ENCODE measurements at places on chromosomes 1 and 21. TPM values are rescaled to one million over a fixed set of nuclear protein-coding genes. Genes with fewer than 3 reads are reported as not detected.
A peak's percentile ranks its signal among the peaks of the same experiment; 100 is the strongest.

The ZNF695 gene
- total RNA-seq: 0.82 TPM

The TMEM61 gene
- not detected for total RNA-seq

The SYCP1 gene
- not detected for total RNA-seq

The CSMD2 gene
- not detected for total RNA-seq

The OR2T6 gene
- not detected for total RNA-seq

The FHAD1 gene
- not detected for total RNA-seq

The AADACL3 gene
- total RNA-seq: not detected

The PAQR7 gene
- total RNA-seq: 5.0 TPM

DNA sequence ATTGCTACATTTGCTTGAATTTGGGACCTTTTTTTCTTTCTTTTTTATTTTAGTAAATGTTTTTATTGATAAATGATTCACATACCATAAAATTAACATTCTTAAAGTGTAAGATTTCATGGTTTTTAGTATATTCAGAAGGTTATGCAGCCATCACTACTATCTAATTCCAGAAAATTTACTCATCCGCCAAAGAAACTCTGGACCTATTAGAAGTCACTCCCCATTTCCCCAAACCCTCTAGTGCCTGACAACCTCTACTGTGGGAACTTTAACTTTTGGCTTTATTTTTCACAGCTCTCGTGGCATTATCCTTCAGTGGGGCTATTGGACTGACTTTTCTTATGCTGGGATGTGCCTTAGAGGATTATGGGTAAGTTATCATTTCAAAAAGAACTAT, 4.5 kb downstream of the LEPR start:
- H3K36me3 ChIP-seq: peaks cover 35% of the 10 kb centered on the region
- peaks cover 15% of the 10 kb centered on the region for H3K4me1 ChIP-seq
- no peaks in the 10 kb centered on the region for H3K27me3 ChIP-seq
- no peak overlapping the region for H3K4me3 ChIP-seq
- DNase-seq: no peak
- H3K27ac ChIP-seq: no peak overlapping the region

- no peak for DNase-seq
- peaks cover 30% of the 10 kb centered on the region for H3K27me3 ChIP-seq
- no peak overlapping the region for H3K27ac ChIP-seq
These were observed 33.0 kb upstream of the SIPA1L2 start for GRCh38 chr1:232662910-232663309.

GRCh38 chr1:153583976-153584375, 18.3 kb upstream of the S100A2 start:
- no peak overlapping the region for H3K4me3 ChIP-seq
- no peaks in the 10 kb centered on the region for H3K36me3 ChIP-seq
- H3K4me1 ChIP-seq: no peaks in the 10 kb centered on the region
- DNase-seq: no peak
- H3K27ac ChIP-seq: no peak overlapping the region

- H3K27me3 ChIP-seq: peaks cover 23% of the 10 kb centered on the region
- no peak for DNase-seq
- H3K4me3 ChIP-seq: no peak overlapping the region
- no peaks in the 10 kb centered on the region for H3K36me3 ChIP-seq
- peaks cover 14% of the 10 kb centered on the region for H3K4me1 ChIP-seq
These were observed 128.1 kb upstream of the ZNF648 start for GRCh38 chr1:182189535-182190066.

DNA sequence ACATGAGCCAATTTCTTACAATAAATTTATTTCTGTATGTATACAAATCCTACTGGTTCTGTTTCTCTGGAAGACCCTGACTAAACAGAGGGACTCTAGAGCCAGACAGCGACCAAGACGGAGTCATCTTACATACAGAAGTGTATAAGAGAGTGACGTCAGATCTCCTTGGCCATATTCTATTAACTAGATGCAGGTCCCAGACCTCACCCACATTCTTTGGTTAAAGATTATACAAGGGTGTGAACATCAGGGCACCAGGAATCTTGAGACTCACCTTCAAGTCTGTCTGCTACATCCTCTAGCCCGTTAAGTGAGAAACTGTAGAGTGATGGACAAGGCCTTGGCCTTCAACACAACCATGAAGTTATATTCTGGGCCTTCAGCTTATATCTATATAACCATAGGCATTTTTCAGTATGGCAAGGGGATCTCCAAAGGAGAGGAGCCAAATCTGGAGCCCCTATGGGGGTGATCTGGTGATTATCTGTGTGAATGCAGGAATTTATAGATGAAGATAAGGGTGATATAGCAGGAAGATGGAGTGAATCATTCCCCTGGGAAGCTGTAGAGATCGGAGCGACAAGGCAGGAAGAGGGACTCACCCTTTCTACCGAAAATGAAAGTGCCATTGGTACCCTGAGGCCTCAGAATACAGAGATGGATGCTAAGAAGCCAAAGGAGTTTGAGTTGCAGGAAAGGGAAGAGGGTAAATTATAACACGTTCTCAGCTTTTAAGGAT, 83.9 kb downstream of the ADAMTS1 start:
- DNase-seq: no peak
- no peaks in the 10 kb centered on the region for H3K27me3 ChIP-seq
- no peak overlapping the region for H3K4me3 ChIP-seq
- no peaks in the 10 kb centered on the region for H3K4me1 ChIP-seq
- no peak overlapping the region for H3K27ac ChIP-seq
- H3K36me3 ChIP-seq: no peaks in the 10 kb centered on the region

DNA sequence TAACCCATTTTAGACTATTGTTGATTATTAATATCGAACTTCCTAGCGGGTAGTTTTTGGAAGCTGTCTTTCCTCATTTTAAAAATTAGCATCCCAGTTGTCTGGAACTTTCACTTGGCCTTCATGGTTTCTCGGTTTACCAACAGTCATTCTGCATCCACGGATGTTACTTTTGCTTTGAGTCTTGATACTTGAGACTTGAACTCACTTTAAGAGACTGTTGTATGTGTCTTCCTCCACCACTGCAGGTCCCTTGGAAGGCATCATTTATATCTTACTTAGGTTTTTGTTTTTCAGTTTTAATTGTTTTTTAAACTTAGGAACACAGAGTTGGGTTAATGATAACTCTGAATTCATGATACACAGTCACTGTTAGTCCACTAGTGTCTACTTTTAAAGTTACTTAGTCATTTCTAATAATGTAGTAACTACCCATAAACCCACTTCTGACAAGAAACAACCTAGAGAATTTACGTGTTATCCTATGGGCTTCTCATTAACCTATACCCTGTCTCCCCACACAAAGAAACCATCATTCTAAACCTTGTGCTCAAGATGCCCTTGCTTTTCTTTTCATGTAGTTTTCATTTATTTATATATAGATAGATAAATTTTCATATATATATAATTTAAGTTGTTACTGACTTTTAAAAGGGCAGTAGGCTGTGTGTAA, 152.6 kb downstream of the ZP4 start:
- no peaks in the 10 kb centered on the region for H3K27me3 ChIP-seq
- DNase-seq: no peak
- H3K4me1 ChIP-seq: peaks cover 11% of the 10 kb centered on the region
- H3K27ac ChIP-seq: no peak overlapping the region
- H3K4me3 ChIP-seq: no peak overlapping the region
- no peaks in the 10 kb centered on the region for H3K36me3 ChIP-seq

GRCh38 chr1:7378346-7379130, 392.6 kb upstream of the VAMP3 start:
- DNase-seq: peak; percentile 29
- H3K27ac ChIP-seq: no peak overlapping the region
- peaks cover 8% of the 10 kb centered on the region for H3K27me3 ChIP-seq
- H3K36me3 ChIP-seq: no peaks in the 10 kb centered on the region
- H3K4me1 ChIP-seq: no peaks in the 10 kb centered on the region

DNA sequence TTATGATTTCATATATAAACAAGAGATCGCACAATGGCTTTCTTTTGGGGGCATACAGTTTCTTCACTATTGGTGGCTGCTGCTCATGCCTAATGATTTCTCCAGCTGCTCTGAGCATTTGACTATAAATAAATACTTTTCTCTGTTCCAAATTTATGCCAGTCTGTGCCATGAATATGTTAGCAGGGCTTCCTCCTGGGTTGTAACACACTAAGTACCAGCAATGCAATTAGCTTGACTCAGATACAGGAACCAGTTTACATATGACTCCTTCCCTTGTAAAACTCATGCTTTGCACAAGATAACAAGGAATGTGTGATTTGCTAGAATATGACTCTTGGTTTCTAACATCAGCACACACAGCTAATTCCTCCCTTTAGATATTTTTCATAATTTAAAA, 1629.7 kb downstream of the NCAM2 start:
- no peaks in the 10 kb centered on the region for H3K4me1 ChIP-seq
- H3K27ac ChIP-seq: no peak overlapping the region
- DNase-seq: no peak
- H3K4me3 ChIP-seq: no peak overlapping the region
- H3K36me3 ChIP-seq: no peaks in the 10 kb centered on the region
- no peaks in the 10 kb centered on the region for H3K27me3 ChIP-seq

DNA sequence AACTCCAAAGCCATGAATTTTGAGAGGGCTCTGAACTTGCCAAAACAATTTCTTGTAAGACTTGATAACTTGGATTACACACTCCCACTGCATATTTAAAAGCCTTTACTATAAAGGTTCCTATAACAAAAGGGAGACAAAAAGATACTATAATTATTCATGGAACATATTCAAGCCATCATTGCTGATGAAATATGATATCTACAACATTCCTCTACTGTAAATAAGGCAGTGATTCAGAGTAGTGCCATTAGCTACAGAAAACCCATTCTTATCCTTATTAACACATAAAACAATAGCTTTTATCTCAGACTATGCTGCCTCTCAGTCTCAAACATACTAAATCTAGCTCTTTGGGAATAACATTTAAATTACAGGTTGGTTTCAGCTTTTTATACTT, 675.5 kb upstream of the CXADR start:
- no peak overlapping the region for H3K27ac ChIP-seq
- no peaks in the 10 kb centered on the region for H3K4me1 ChIP-seq
- H3K36me3 ChIP-seq: no peaks in the 10 kb centered on the region
- no peaks in the 10 kb centered on the region for H3K27me3 ChIP-seq

GRCh38 chr1:2300851-2301606, 72.9 kb downstream of the SKI start:
- peak; percentile 94 for DNase-seq
- H3K36me3 ChIP-seq: peaks cover 9% of the 10 kb centered on the region
- peak overlapping the region; percentile 97 for H3K27ac ChIP-seq
- no peaks in the 10 kb centered on the region for H3K27me3 ChIP-seq
- peak overlapping the region; percentile 74 for H3K4me3 ChIP-seq
- H3K4me1 ChIP-seq: peaks cover 41% of the 10 kb centered on the region

GRCh38 chr1:99326215-99326949, 62.1 kb downstream of the PLPPR4 start:
- no peaks in the 10 kb centered on the region for H3K36me3 ChIP-seq
- no peak overlapping the region for H3K4me3 ChIP-seq
- no peaks in the 10 kb centered on the region for H3K4me1 ChIP-seq
- H3K27me3 ChIP-seq: no peaks in the 10 kb centered on the region

DNA sequence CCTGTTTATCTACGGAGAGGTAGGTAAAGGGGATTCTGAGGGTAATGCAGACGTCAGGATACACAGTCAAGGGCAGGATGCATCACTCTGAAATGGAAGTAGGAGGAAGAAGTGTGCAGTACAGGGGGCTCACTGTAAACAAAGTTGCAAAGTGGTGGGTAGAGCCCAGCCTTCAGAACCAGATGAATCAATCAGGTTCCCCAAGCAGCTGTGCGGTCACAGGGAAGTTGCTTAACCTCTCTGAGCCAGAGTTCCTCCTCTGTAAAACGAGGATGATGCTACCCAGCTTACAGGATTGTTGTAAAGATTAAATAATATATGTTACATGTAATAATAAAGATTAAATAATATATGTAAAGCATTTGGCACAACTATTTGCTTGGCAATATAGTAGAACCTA, 13.5 kb upstream of the MYOM3 start:
- no peaks in the 10 kb centered on the region for H3K4me1 ChIP-seq
- H3K36me3 ChIP-seq: no peaks in the 10 kb centered on the region
- no peak overlapping the region for H3K4me3 ChIP-seq

GRCh38 chr1:2379733-2380404, 11.5 kb downstream of the MORN1 start:
- H3K4me1 ChIP-seq: peaks cover 2% of the 10 kb centered on the region
- H3K4me3 ChIP-seq: no peak overlapping the region
- no peak for DNase-seq
- no peaks in the 10 kb centered on the region for H3K27me3 ChIP-seq
- no peak overlapping the region for H3K27ac ChIP-seq

- peaks cover 7% of the 10 kb centered on the region for H3K4me1 ChIP-seq
- no peak for DNase-seq
These were observed 14.6 kb upstream of the PTAFR start for GRCh38 chr1:28190996-28191645.

DNA sequence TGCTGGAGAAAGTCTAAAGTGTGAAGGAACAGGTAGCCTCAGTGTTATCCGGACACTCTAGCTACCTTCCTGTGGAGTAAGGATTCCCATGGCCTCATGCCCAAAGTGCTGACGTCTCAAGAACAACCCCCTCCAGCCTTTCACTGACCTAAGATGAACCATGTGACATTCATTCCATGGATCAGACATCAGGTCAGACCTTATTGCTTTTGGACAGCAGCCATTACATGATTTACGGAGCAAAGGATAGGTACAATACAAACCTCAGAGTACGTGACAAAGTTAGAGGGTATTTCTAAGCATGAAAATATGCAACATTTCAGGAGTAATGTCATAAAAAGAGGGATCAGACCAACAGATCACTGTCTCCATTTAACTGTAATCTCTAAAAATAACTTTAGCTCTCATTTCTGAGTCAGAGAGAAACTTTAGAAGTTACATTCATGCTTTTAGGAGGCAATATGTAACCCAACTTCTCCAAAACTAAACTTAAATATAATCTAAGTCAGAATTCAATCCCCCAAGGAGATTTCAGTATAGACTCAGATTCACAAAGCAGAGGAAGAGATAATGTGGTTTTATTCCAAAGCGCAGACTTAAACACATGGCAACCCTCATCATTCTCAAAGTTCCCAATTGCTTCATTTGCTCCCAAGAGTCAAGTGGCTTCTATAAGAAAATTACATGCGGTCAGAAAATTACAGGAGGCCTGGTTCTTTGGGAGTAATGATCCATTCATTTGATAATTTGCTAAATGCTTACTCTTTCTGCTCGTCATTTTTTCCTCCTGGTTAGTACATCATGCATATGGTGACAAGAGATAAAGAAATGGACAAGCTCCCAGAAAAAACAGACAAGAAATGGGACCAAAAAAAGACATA, 280.4 kb downstream of the SETD4 start:
- DNase-seq: no peak
- no peak overlapping the region for H3K27ac ChIP-seq
- peaks cover 10% of the 10 kb centered on the region for H3K27me3 ChIP-seq
- no peaks in the 10 kb centered on the region for H3K4me1 ChIP-seq
- no peak overlapping the region for H3K4me3 ChIP-seq

- no peak overlapping the region for H3K4me3 ChIP-seq
- H3K4me1 ChIP-seq: no peaks in the 10 kb centered on the region
- no peak for DNase-seq
- H3K27me3 ChIP-seq: no peaks in the 10 kb centered on the region
- H3K36me3 ChIP-seq: no peaks in the 10 kb centered on the region
- H3K27ac ChIP-seq: no peak overlapping the region
These were observed 2.0 kb downstream of the TFF2 start for GRCh38 chr21:42348762-42349161.
